Central memory CD8-positive, alpha-beta T cell (primary cell): ENCODE measurements at places on chromosomes 1 and 21.

GRCh38 chr1:222286011-222286410 is 261.9 kb downstream of the HHIPL2 start:
- DNase-seq, result no peak

DNA sequence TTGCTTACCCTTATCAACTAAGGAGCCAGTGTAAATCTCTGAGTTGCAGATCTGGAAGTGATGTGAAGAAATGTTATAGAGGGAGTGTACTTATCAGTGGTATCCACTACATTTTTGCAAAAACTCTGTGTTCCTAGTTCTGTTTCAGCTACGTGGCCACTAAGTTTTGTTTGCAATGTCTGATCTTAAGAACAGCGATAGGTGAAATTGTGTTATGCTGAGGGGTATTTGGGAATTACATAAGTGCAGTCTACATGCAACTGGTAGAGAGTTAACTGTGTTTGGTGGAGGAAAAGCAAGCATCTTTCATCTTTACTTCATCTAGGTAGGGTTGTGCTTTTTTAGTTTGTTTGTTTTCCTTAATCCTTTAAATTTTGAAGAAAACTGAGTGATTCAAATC is 198.8 kb upstream of the SGIP1 start:
- DNase-seq, result no peak

DNA sequence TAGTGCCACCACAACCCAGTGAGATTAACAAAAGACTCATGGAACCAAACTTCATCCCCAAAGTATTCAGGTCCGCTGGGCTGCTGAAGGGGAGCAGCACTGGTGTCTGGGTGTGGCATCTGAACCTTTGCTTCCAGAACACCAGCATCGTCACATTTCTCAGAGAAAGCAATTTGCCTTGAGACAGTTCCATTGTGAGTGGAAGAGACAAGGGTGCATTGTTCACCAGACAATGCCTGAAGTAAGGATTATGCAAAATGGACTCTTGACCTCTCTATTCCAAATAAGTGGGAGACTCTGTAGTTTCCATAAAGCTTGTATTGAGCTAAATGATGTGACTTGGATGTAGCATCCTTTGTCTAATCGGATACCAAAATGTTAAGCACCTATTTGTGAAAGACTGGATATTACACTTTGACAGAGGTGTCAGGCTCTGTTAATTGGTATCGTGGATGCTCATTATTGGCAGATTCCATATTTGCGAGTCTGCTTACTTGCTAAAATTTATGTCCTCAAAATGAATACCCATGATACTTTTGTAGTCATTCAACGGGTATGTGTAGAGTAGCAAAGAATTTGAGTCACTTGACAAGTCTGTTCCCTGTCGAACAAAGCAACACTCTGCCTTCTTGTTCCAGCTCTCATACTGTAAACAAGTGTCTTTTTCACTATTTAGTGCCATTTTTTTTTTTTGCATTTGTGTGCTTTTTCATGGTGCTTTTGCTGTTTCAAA is 75.6 kb downstream of the MRPS6 start:
- no peak for DNase-seq

GRCh38 chr1:169129109-169129784 is 22.8 kb downstream of the ATP1B1 start:
- DNase-seq, result no peak

- DNase-seq, result peak; percentile 64
These were observed at the start of gene STPG1 for GRCh38 chr1:24413350-24414163. Gene STPG1, minus strand, starts transcription at chr1:24413782. Its CDS starts 12,394 bp downstream, at chr1:24401388.

- no peak for DNase-seq
These were observed 4.3 kb downstream of the SERTAD4 start for GRCh38 chr1:210236840-210237409.

GRCh38 chr1:69728206-69728605 is 160.5 kb downstream of the LRRC7 start:
- no peak for DNase-seq

- no peak for DNase-seq
These were observed 288.5 kb upstream of the NEGR1 start for GRCh38 chr1:72570815-72571214.

DNA sequence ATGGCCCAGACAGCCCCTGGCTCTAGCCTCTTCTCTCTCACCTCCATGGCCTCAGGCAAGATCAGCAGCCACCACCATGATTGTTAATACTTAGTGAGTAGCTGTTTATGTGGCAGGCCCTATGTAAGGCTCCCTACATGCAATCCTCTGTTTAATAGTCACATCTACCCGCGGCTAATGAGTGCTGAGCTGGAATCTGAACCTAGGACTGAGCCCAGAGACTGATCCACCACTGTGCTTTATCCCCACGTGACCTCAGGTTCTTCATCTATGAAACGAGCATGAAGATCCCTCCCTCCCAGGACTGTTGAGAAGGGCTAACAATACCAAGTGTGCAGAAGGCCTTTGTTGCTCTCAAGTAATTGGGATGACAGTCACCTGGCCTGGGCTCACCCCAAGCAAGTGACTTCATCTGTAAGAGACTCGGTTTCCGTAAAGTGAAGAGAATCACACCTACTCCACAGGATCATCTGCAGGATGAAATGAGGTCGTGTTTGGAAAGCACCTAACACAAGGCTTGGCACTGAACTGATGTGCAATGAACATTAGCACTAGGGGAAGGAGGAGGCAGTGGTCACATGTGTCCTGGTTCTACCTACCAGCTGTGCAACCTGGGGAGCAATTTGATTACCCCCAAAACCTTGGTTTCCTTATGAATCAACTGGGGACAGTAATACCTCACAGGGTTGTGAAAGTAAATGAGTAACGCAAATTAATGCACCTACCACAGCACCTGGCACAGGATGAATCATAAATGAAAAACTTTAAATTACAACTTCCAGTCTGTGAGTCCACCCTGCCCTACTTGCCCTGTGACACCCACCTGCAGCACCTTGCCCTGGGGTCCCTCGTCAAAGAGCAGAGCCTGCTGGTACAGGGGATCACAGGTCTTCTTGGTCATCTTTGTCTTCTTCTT is 37.2 kb downstream of the RIMS3 start:
- no peak for DNase-seq

GRCh38 chr21:42073145-42074099 is 2.3 kb downstream of the UMODL1 start:
- DNase-seq, result no peak

GRCh38 chr1:178066908-178067614 is 26.8 kb upstream of the RASAL2 start:
- DNase-seq, result no peak

DNA sequence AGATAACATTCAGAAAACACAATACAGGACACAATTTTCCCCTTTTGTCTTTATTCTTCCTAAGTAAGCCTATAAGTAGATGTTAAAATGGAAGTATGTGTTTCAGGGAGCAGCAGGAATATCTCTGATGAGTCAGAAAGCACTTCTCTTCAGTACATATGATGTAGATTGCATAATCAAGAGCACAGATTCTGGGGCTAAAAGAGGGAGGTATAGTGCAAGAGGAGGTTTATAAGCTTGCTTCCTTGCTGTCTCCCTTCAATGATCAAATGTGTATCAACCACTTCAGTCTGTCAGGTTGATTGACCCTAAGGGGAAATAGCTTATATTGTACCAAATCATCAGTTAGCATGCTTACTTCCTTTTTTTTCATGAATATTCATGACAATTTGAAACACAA is 822.8 kb downstream of the BRINP3 start:
- DNase-seq, result no peak

- DNase-seq, result no peak
These were observed 83.8 kb downstream of the WDR3 start for GRCh38 chr1:118013336-118013735.

GRCh38 chr1:206637605-206638004 is 2.3 kb downstream of the DYRK3 start:
- no peak for DNase-seq

DNA sequence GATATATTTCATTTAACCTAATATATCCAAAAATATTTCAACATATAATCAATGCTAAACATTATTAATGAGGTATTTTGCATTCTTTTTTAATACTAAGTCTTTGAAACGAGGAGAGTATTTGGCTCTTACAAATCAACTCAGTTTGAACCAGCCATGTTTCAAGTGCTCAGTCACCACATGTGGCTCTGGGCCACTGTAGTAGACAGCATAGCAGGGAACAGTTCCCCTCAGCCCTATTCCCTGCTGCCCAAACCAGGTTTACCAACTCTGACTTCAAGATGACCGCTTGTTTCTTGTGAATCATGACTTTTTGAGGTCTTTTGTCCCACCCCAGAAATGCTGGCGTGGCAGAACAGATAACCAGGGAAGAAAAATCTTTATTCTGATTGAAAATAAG is 5.7 kb downstream of the ZNF672 start:
- no peak for DNase-seq

DNA sequence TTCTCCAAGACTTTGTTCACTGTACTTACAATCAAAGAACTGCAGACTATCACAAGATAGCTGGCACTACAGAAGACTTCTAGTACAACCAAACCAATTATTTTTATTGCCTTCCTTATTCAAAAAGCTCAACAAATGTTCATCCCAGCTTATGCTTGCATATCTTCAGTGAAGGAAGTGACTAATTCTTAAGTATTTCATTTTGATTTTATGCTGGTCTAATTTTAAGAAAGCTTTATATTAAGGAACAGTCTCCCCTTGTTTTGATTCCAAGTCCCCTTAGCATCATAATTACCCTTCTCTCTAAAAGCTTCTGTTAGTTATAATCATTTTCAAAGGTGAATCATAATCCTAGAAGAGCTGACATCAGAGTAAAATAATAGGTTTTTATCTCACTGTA is 132.9 kb downstream of the LRRIQ3 start:
- DNase-seq, result no peak

- no peak for DNase-seq
These were observed 12.5 kb downstream of the SLX9 start for GRCh38 chr21:44952116-44952928.

GRCh38 chr1:108691128-108691941 is 775 bp upstream of the PRPF38B start:
- no peak for DNase-seq

GRCh38 chr1:201334325-201335173 is 42.9 kb downstream of the TNNT2 start:
- no peak for DNase-seq

GRCh38 chr1:211697356-211697755 is 21.9 kb upstream of the NEK2 start:
- no peak for DNase-seq

DNA sequence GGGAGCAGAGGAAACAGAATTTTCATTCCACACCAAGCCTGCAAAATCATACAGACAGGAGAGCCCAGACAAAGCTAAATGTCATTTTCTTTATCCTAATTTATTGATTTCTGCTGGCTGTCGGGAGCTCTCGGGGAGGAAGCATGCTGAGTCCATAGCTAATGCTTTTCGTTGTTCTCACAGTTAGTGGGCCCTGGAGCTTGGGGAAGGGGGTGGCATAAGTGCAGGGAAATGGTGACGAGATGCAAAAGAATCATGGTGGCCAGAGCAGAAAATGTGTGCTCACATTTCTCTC is 202.4 kb downstream of the TOMM20 start:
- no peak for DNase-seq

DNA sequence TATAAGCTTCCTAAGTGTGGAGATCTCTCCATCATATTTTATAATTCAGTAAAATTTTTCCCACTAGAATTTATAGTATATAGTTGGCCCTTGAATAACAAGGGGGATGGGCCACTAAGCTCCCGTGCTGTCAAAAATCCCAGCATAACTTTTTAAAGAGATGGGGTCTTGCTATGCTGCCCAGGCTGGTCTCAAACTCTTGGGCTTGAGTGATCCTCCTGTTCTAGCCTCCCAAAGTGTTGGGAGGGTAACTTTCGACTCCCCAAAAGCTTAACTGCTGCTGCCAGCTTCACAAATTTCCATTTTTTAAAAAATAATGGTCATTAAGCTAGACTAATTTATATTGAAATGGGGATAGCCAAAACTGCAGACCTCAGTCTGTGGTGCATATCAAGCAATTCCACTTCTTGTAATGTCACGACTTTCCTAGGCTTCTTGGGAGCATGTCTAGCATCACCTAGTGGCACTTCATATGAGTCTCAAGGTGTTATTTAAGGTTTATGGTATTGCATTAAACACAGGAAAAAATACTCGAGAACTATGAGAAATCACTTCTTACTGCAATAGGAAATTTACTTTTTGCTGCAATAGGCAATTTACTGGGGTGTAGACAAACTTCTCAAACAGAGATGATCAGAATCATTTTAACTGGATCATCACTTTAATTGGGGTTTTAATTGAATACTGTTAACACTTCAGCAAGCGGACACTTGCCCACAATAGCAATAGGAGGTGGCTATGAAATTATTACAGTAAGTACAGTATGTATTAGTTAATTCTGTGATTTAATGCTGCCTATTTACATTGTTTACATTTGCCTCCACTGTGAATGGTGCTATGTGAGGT is 19.3 kb upstream of the ACTA1 start:
- DNase-seq, result no peak

GRCh38 chr1:185663771-185664296 is 70.4 kb upstream of the HMCN1 start:
- DNase-seq, result no peak

DNA sequence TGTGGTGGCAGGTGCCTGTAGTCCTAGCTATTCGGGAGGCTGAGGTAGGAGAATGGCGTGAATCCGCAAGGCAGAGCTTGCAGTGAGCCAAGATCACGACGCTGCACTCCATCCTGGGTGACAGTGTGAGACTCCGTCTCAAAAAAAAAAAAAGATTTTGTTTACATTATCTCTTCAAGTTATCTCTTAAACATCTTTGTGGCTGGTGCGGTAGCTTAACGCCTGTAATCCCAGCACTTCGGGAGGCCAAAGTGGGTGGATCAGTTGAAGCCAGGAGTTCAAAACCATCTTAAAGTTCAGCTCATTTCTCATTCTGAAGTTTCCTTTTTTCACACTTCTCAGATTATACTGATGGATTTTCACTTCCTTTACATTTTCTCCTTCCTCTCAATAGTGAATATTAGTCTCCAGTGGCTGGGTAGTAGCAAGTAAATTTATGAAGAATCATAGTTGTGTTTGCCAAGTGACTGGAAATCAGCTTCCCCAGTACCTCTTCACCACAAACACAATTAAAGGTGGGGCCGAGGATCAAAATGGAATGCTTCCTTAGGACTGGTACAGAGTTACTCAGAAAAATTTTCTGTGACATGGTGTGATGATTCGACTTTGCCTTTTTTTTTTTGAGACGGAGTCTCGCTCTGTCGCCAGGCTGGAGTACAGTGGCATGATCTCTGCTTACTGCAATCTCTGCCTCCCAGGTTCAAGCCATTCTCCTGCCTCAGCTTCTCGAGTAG is 13.8 kb downstream of the PIP5K1A start:
- no peak for DNase-seq

DNA sequence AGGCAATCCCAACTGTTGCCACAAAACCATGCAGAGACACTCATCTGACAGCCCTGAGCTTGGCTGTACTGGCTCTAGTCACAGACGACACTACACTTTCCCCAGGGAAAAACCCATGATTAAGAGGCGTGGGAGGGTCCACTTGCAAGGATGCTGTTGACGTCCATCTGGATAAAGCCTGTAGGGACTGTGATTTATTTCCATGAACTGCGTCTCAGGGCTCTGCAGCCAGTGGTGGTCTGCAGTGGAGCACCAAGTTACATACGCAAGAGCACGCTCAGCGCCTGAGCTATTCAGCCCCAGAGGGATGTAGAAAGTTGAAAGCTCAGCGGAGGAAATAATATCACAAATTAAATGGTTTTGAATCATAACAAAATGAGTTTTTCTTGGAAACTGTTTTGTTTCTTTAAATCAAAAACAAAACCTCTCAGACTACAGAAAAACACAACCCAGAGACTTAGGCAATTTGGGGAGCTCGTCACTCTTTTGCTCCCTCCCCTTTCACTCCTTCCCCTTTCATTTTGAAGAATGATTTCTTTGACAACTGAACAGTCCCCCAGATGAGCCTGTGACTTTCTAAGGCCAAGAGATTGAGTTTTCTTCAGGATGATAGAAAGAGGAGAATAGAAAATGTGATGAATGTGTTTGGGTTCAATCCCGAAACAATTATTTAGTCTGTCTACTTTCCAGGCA is 71.2 kb downstream of the NGF start:
- DNase-seq, result no peak
